ENCODE measurements at places on chromosomes 1 and 21. TPM values are rescaled to one million over a fixed set of nuclear protein-coding genes. Genes with fewer than 3 reads are reported as not detected.
A peak's percentile ranks its signal among the peaks of the same experiment; 100 is the strongest.

TNFRSF8 gene
- total RNA-seq = not detected

- peak; percentile 12 for DNase-seq
Observed at GRCh38 chr1:221335161-221336101, 406.5 kb downstream of the DUSP10 start.

DNA sequence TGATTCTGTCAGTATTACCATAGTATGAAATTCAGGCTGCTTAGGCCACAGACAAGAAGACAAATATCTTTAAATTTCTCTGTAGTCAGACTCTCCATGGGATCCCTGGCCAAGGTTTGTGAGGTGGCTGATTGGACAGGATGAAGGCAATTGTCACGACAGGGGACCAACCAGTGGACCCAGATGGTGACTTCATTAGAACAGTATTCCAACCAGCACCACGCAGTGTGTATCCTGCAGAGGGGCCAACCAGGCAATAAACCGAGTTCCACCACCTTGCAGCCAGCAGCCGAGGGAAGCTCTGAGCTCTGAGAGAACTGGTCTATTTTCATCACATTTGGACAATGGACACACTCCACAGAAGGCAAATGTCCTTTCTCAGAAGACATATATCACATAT is 16.1 kb downstream of the DSCAM start:
- DNase-seq = no peak

DNA sequence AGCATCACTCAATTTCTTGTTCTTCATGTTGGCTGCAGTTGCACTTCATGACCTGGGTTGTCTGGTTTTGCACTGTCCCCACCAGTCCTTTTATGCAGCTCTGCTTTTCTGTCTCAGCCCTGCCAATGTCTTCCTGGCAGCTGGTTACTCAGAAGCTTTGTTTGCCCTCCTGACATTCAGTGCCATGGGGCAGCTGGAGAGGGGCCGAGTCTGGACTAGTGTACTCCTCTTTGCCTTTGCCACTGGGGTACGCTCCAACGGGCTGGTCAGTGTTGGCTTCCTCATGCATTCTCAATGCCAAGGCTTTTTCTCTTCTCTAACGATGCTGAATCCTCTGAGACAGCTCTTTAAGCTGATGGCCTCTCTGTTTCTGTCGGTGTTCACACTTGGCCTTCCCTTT is 6.6 kb downstream of the PIGV start:
- no peak for DNase-seq

DNA sequence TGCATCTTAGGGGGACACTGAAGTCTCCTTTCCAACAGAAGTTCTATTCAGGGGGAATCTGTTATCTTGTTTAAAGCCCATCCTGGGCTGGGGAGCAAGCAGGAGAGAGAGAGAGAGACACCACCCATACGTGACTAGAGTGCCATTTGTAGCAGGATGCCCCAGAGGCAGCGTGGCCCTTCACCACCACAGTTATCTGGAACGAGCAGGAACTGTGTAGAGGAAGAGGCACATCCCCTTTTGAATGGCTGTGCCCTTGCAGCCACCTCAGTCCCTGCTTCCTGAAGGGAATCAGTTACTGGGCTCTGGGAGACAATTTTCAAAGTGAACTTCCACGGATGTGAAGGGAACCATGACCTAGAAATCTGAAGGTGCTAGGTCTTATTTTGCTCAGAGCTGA is 19.4 kb upstream of the LAMTOR5 start:
- DNase-seq = no peak

- no peak for DNase-seq
Observed at GRCh38 chr1:5704561-5705514, 287.4 kb downstream of the NPHP4 start.

AGMAT gene
- total RNA-seq = 5.2 TPM

DNA sequence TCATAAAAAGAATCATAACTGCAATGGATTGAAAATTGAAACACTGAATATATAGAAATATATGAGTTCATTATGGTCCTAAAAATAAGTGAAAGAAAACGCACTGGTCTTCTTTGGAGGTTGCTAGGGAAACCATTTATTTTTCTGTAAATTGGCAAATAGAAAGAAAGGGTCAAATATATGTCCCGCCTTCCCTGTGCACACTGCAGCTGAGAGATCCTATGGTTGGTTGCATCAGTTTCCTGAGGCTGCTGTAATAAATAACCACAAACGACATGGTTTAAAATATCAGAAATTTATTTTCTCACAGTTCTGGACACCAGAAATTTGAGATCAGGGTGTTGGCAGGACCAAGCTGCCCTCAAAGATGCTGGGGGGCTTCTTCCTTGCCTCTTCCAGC is 35.0 kb downstream of the CA6 start:
- DNase-seq = no peak

GRCh38 chr1:1825217-1825616 is 46.9 kb upstream of the NADK start:
- no peak for DNase-seq

DNA sequence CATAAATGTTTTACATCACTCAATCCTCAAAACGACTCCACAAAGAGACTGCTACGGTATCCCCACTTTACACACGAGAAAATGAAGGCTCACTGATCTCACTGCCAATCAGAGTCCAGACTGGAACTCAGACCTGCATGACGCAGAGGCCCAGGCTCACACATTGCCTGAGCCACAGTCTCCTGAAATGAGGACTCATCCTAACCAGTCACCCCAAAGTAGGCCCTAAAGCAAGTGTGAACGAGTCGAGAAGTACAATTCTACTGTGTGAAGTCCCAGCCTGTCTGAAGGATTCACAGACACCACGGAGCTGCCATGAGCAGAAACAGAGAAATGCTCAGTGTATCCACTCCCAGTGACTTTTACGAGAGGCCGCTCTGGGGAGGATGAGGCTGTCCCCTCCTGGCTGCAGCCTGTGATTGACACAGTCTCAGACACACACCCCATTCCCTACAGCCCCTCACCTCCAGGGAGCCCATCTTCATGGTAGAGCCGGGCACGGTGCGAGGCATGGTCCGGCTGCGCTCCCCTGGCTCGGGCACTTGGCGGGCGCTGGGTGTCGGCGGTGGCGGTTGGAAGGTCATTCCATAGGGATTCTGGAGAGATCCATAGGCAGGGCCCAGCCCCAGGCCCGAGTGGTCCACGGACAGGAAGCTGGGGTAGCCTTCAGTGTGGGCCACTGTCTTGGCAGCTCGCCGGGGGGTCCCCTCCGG is 26.7 kb upstream of the COL16A1 start:
- no peak for DNase-seq

GRCh38 chr1:46583494-46583893 is 20.6 kb downstream of the MKNK1 start:
- DNase-seq = no peak

GRCh38 chr1:45302505-45303150 is 24.1 kb upstream of the HPDL start:
- DNase-seq = no peak

ERO1B gene
- total RNA-seq = 6.4 TPM
